Neural crest cell (in vitro differentiated cells): ENCODE measurements at places on chromosomes 7 and 10. TPM values are rescaled to one million over a fixed set of nuclear protein-coding genes. Genes with fewer than 3 reads are reported as not detected.

DNA sequence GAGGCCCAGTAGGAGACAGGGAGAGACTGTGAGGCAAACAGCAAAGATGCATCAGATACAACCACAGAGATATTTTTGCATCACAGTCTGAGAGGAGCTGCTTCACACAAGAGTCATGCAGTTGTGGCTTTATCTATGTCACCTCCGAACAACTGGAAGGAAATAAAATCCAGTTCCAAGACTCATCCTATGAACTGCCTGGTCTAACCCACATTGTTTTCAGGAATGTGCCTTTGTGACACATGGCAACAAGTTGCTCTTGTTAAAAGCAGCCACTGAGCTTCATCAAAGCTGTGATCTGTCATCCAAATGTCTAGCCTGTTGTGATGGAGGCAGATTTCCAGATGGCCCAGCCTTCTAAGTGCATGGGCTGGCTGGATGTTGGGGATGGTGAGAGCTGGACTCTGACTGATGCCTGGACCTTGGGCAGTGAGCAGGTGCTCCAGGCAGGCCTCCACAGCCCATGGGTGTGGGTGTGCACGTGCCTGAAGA lies 255.0 kb downstream of the BMPER start:
- no peak for DNase-seq

GRCh38 chr10:37632641-37633040 lies 224.8 kb downstream of the ZNF248 start:
- no peak for DNase-seq

DNA sequence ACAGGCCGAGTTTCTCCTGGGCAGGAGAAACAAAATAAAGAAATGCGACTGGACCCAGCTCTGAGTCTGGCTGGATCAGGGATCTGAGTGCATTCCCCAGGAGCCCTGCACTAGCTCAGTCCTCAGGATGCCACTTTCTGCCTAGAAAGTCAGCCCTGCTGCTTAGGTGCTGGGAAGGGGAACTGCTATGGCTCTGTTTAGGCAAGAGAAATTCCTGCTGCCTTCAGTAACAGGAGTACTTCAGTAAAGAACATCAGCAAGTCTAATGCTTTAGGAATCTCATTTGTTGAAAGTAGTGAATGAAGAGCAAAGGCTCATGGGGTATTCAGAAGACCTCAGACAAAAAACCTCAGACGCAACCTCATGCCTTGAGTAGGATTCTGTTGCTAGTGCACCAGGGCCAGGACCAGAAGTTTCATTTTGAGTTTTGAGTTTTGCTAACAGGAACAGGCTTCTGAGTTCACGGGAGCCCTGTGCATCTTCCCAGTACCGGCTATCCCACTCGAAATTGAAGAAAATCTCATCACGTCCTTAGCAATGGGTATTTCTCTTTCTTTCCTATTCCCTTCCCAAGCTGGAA lies 170.8 kb upstream of the CDCA7L start:
- DNase-seq, result no peak

DNA sequence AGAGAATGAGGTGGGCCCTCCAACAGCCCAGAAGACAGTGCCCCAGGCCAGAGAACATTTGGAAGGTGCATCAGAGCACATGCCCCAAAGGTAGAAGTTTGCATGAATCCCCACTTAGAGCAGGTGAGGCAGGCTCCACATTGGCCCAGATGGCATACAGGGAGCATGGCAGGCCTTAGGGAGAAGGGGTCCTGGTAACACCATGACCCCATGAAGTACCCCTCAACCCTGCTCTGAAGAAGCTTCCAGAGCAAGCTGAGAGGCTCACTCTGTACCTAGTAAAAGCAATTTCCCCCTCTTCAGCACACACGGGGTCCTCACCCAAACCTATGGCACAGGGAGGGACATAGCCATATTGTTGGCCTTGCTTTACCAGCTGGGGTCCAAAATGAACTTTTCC lies 162.6 kb downstream of the BUB3 start:
- no peak for DNase-seq

DNA sequence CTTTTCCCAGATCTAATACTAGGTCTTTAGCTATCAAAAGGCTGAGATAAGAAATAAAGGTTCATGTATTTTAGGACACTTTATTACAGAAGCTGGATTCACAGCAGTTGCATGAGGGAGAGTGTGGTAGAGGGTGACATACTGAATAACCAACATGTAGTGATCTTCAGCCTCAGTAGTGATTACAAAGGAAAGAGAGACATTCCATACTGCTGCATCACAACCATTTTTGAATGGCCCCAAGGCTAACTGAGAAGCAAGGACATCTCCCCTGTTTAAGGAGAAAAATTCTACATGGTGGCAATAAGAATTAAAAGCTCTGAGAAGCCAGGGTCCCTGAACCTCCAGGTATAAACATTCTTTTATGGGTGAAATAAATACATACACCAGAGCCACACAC lies 35.3 kb downstream of the COG5 start:
- no peak for DNase-seq

- no peak for DNase-seq
Observed at GRCh38 chr7:92725161-92725925, 111.0 kb downstream of the CDK6 start.

- no peak for DNase-seq
Observed at GRCh38 chr10:103125323-103126267, 67.5 kb downstream of the NT5C2 start.

Gene GRID2IP
- total RNA-seq, result 0.54 and 0.61 TPM in 2 replicates

Gene TCAF1
- total RNA-seq, result 105 and 107 TPM in 2 replicates
